EH (cell line): ENCODE measurements at places on chromosomes 7 and 10.

- peak; percentile 32 for DNase-seq
Measured at GRCh38 chr7:135441791-135442190, 68.1 kb downstream of the CNOT4 start.

GRCh38 chr7:82760074-82760473 is 316.5 kb upstream of the CACNA2D1 start:
- DNase-seq, result no peak

DNA sequence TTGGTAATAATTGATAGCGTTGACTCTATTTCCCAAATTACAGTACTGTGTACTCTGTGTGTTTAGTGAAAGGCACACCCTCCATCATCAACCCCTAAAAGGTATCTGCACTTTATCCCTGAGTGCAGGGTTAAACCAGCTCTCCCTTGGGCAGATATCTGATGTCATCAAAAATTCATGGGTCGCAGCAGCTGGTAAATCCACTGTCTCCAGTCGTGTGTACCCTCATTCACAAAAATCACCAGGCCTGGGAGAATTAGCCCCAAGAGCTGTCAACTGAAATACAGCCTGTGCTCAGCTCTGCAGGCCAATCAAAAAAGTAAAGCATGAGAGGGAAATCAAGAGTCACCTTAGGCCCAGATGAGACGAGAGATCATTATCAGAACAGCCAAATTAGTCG is 103.7 kb downstream of the HIP1 start:
- no peak for DNase-seq

DNA sequence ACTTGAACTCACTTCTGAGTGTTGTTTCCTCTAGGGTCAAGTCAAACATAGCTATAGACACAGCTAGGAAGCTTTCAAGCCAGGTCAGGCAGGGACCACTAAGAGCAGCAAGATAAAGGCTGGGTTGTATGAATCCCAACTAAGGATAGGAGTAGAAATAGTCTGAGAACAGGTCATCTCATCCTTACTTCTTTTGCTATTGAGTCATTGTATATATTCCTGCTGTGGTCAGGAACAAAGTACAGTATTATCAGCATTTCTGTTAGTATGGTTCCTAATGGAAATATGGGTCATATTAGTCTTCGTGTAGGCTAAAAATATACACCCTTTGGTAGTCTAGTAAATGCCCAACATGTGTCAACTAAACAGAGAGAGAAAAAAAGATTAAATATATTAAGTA is 145.3 kb downstream of the BTAF1 start:
- DNase-seq, result peak; percentile 59

DNA sequence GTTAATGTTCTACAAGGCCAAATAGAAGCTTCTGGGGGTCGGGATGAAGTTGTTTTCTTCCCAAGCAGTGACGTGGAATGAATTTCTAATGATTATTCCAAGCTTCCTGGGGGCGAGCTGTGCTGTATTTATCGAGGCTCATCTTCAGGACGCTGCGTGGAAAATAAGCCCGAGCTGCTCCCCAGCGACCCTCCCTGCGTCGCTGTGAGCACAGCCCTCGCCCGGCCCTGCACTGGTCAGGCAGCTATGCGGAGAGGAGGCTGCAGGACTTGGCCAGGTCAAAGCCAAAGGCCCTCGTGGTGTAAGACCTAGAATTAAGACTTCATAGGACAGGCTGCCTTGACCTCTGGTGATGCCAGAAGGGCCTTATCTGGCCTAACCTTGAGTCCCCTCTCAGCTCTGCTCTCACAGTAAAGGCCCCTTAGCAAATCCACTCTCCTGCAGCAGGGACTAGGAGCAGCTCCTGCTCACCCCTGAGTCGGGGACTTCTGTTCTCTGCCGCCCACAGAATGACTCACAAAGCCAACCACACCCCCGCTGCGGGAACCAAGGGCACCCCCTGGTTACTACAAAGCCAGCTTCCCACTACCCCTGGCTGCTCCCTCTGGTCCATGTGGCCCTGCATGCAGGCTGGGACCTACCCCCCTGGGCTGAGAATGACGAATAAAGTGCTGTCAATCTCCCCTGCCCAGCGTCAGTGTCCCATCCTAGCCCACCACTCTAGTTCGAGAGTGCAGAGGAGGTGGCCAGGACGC is 501.6 kb downstream of the TCERG1L start:
- DNase-seq, result no peak

- DNase-seq, result no peak
Measured at GRCh38 chr7:2146676-2147472, 85.9 kb downstream of the MAD1L1 start.

DNA sequence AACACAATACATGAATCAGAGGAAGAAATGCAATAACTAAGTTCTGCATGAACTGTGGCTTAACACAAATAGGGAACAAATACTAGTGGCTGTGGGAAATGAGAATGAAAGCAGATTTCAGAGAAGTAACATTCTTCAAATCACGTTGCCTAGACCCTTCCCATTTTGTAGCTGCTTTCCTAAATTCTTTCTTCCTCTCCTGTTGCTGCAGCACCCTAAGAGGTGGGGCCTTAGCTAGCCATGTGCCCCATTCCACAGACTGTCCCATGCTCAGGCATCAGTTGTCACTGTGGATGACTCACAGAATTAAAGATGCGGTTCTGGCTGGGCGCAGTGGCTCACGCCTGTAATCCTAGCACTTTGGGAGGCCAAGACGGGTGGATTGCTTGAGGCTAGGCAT is 704.7 kb upstream of the C7orf33 start:
- DNase-seq, result no peak

- peak; percentile 10 for DNase-seq
Measured at GRCh38 chr10:68184546-68184945, 47.4 kb downstream of the ATOH7 start.

DNA sequence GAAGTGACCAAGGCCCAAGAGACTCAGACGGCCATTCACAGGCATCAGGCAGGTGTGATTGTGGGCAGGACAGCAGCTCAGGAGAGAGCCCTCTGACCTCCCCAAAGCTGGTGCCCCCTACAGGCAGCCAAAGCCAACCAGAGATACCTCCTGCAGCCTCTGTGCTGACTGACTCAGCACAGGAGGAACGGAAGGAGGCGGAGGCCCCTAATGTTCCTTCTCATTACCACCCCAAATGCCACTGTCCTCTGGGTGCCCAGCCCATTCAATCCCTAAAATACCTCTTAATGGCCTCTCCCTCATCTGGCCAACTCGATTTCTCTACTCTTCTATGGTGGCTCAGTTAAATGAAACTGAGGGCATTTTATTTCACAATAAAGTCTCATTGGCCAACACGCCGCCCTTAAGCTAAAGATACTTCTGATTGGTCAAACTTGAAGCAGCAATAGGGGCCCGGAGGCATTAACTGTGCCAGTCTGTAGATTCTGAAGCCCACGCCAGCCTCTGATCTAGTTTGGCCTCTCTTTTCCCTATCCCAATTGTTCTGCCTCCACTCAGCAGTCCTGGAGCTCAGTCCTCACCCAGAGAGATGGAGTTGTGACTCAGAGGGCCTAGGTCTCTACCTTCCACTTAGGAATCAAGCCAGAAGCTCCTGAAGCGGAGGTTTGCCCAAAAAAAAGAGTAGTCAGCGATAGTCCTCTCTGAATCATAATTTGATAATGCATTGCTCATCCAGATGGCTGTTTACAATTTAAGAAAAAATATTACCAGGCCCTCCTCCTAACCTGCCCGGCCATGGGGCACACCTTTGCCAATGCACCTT is 1.2 kb downstream of the CYREN start:
- DNase-seq, result peak; percentile 49

DNA sequence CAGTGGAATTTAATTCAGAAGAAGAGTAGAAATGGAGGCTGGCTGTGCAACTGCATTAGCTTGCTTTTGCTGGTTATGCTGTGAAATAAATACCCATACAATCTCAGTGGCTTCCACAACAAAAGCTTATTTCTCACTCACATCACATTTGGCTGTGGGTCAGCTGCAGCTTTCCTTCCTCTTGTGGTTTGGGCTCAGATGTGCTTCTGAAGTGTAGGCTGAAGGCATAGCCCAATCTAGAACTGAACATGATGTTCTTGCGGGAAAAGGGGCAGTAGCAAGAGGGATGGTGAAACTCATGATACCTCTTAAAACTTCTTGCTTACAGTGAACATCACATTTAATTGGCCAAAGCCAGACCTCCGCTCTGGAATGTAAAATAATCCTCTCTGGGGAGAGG is 119.9 kb downstream of the HECW1 start:
- DNase-seq, result no peak

DNA sequence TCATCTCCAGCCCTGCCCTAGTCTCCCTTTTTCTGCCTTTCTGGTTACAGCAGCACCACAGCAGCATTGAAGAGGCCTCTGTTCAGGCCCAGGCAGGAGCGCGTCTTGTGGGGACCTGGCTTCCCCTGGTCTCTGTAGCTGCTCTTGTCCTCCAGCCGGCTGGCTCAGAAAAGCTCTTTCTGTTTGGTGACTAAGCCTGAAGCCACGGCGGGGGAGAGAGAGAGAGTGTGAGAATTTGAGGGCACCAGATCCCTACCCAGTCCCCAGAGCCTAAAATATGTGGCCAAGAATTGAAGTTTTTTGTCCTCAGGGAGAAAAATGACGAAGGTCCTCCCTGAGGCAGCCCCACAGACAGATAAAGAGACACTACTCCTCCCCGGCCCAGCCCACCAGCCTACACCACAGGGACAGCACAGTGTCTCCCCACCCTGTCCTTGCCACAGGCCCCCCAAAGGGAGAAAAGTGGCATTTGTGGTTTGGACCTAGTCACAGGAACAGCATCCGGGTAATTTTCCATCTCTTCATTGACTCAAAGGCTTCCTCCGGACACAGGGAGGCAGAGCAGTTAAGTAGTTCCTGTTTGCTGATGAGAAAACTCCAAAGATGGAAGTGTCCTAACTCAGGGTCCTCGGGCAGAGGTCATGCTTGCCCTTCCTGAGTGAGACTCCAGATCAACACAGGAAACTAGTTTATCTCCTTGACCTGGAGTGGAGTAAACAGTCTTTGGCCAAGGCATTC is 13.3 kb upstream of the FAM180A start:
- DNase-seq, result peak; percentile 91

DNA sequence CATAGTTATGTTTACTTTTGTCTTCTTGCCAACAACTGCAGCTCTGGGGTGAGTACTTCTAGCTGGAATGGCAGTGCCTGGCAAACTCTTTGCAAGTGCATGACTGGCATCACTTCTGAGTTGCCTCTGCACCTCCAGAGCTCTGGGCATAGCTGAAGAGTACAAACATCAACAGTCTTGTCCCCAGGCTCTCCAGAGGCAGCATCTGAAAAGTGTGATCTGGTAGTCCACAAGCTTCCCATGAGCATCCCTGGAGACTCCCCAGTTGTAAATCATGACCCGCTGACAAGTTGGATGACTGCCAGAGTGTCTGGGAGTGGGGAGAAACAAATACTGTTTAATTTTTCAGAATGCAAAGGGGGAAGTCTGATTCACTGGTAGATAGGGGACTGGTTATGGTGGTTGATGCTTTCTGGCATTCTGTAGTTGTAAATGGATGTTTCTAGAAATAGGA is 138.9 kb upstream of the CDK13 start:
- DNase-seq, result peak; percentile 45

DNA sequence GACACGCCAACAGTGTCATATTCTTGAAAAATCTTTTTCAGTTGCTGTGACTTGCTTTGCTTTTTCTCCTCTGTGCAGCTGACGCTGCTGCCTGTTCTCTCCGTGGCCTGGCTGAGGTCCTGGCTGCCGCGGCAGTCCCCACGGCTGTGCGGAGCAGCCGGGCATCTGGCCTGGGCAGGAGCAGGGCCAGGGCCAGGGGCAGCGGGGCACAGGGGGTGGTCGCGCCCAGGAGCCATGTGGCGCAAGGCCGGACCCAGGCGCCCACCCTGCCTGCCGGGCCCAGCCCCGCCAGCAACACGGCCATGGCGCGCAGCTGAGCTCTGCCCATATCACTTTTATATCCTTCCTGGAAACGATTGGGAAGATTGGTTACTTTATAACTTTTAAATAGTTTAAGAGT is 109.4 kb upstream of the ACBD5 start:
- DNase-seq, result no peak

- DNase-seq, result peak; percentile 7
Measured at GRCh38 chr7:83947260-83947659, 247.3 kb downstream of the SEMA3A start.

GRCh38 chr10:123665491-123666286 is 466 bp upstream of the GPR26 start:
- no peak for DNase-seq

DNA sequence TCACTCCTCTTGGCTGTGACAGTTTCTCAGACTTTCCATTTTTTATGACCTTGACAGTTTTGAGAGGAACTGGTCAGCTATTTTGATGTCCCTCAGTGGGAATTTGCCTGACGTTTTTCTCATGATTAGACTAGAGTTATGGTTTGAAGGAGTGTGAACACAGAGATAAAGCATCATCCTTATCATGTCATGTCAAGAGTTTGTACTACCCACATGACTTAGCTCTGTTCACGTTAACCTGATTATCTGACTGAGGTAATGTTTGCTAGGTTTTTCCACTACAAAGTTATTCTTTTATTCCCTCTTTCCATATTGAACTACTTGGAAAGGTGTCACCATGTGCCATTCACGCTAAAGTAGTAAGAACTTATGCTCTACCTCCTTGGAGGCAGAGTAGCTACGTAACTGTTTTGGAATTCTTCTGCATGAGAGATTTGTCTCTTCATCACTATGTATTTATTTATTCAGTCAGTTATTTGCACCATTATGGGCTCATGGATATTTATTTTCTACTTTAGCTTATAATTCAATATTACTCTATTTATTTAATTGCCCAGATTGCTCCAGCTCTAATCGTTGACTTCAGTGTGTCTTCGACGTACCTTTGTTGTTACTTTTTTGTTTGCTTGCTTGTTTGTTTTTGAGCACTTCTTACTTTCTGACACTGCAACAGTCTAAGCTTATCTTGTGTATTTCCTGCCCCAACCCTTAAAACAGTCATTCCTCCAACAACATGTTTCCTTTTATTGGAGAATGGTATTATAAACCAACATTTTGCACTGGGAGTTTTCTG is 50.4 kb downstream of the CPED1 start:
- no peak for DNase-seq

GRCh38 chr10:75231672-75232581 is 3.8 kb downstream of the COMTD1 start:
- no peak for DNase-seq

DNA sequence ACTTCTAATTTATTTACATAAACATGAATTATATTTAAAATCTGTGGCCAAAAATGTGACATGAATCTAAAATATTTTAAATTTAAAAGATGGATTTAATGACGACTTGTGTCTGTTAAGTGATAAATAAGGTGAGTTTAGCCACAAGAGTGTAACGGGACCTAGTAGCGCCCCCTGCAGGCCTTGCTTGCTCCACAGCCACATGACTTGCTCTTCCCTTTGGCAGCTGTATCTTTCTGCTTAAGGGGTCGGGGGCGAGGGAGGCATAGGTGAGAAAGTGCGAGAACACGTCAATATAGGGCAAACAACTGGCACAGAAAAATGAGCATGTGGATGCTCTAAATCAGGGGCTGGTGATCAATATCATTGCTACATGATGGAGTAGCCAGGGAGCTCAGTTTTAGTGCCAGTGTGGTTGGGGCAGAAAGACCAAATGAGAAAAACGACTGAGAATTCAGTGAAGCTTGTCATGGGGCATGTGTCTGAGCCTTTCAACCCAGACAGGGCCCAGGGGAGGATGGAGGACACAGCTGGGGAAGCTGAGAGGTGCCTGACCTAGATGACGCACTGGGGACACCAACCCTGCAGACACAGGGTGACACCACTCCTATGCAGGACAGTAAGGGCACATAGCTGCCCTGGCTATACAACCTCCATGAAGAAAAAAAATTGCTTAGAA is 49.8 kb downstream of the PAXIP1 start:
- peak; percentile 45 for DNase-seq
